ENCODE measurements at places on chromosomes 13 and 19.

- DNase-seq: no peak
These were observed 845 bp downstream of the SPRY2 start for GRCh38 chr13:80339912-80340650.

GRCh38 chr19:18196511-18196845 lies 3.5 kb downstream of the MPV17L2 start:
- DNase-seq: no peak

DNA sequence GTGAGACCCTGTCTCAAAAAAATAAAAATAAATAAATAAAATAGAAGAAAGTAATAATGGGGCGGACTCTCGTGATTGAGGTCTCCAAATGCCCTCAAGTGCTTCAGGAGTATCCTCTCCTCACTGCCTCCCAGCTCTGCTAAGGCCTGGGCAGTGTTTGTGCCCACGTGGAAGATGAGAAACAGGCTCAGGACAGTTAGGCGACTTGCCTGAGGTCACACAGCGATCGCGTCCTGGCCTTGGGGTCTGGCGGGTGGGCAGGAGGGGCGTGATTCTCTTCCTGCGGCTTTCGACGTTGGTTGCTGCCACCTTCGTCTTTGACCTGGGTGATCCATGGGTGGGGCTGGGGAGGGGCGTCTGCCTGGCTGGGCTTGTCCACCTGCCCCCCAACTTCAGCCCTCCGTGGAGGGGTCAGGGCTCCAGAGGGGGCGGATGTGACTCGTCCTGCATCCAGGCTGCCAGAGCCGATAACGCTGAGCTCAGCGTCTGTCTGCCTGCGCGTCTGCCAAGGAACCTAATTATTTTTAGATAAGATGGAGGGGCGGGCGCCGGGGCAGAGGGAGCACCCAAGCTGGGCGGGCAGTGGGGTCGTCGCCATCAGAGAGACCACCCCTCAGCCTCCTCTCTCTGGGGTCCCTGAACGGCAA lies 56.9 kb downstream of the NFIC start:
- DNase-seq: no peak

DNA sequence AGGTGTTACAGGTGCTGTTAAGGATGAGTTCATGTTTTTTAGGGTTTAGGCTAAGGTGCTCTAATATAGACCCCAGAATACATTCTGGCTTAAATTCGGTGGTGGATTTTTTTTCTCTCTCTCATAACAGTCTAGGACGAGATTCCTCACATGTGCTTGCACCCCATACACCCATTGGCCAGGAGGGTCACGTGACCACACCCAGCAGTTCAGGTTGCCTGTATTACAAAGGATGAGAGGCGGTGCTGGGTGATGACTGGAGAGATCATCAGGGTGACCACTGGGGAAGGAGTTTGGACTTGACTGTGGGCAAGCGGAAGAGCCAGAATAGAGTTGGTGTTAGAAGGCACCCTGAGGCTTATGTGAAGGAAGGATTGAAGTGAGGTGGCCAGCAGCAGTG lies 27.7 kb downstream of the PPP2R1A start:
- no peak for DNase-seq

GRCh38 chr13:67554286-67554685 lies 324.1 kb upstream of the PCDH9 start:
- DNase-seq: no peak

DNA sequence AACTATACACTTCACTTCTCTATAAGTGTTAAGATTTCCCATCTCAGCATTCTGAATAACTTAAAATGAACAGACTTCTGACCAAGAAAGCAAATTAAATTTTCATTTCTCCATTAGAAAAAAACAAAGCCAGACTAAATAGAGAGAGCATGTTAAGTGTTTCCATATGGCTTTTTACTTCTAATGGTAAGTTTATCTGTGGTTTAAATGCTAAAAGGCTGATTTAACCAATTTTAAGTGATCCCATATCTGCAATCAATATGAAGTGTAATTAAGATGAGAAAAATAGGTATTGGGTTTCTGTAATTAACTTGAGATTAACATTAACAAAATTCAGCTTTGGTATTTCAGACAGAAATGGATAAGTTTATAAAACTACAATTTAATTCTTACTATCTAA lies 107.8 kb downstream of the ELF1 start:
- no peak for DNase-seq

GRCh38 chr13:93304868-93305613 lies 78.4 kb downstream of the GPC6 start:
- peak; percentile 23 for DNase-seq

DNA sequence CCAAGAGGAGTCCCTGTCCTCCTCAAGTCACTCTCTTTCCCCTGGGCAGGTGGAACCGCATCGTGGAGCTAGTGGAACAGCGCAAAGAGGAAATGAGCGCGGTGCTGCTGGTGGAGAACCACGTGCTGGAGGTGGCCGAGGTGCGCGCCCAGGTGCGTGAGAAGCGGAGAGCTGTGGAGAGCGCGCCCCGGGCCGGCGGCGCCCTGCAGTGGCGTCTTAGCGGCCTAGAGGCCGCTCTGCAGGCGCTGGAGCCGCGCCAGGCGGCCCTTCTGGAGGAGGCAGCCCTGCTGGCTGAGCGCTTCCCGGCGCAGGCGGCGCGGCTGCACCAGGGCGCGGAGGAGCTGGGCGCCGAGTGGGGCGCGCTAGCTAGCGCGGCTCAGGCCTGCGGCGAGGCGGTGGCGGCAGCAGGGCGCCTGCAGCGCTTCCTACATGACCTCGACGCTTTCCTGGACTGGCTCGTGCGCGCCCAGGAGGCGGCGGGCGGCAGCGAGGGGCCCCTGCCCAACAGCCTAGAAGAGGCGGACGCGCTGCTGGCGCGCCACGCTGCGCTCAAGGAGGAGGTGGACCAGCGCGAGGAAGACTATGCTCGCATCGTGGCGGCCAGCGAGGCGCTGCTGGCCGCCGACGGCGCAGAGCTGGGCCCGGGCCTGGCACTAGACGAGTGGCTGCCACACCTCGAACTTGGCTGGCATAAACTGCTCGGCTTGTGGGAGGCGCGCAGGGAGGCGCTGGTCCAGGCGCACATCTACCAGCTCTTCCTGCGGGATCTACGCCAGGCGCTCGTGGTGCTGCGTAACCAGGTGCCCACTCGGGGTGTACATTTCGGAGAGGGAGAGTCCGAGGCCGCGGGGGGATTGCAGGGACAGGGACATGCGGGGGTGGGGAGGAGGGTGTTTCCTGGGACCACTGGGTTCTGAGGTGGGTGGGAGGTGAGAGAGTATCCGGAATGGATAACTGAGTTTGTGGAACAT lies 52.8 kb downstream of the SPTBN4 start:
- peak; percentile 12 for DNase-seq

GRCh38 chr13:53311561-53311960 lies 282.9 kb downstream of the OLFM4 start:
- DNase-seq: no peak

DNA sequence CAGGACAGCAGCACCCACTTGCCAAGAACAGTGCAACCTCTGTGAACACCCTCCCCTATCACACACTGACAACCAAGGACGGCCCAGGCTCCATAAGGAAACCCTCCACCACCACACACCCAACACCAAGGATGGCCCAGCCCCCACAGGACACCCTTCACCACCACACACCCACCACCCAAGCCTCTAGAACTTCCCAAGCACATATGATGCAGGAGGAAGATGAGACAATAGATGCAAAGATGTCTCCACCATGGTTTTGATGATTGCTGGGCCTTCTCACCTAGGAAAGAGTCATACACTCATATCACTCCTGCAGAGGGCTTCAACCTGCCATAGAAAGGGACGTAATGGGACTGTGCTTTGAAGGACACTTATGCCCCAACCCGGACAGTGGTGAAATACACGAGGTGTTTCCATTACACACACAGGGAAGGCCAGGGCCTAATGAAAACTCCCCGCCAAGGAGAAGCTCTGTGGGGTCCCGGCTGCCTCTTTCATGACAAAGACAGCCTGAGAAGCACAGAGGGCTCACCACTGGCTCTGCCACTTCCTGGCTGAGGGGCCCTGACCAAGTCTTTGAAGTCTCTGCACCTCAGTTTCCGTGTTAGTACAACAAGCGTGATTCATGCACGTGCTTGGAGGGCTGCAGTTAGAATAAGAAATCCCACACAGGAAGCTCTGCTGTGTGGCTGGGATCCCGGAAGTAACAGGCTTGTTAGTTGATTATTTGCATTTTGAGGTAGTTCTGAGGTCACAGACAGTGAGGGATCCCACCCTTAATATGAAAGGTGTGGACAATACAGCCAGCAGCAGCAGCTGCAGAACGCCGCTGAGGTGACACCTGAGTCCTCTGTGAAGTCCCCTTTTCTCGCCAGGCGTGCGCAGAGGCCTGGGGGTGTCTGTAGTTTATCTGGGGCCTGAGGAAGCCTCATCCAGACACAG lies 61.9 kb upstream of the ATP12A start:
- no peak for DNase-seq

GRCh38 chr13:33087790-33088189 lies 71.6 kb downstream of the KL start:
- no peak for DNase-seq

- no peak for DNase-seq
These were observed 5.2 kb upstream of the MLNR start for GRCh38 chr13:49214917-49215376.

GRCh38 chr13:89401264-89401675 lies 1730.1 kb downstream of the SLITRK5 start:
- DNase-seq: no peak

GRCh38 chr13:95643936-95644598 lies 439 bp downstream of the DZIP1 start:
- no peak for DNase-seq

- no peak for DNase-seq
These were observed 11.1 kb upstream of the NUP62 start for GRCh38 chr19:49940482-49940791.

DNA sequence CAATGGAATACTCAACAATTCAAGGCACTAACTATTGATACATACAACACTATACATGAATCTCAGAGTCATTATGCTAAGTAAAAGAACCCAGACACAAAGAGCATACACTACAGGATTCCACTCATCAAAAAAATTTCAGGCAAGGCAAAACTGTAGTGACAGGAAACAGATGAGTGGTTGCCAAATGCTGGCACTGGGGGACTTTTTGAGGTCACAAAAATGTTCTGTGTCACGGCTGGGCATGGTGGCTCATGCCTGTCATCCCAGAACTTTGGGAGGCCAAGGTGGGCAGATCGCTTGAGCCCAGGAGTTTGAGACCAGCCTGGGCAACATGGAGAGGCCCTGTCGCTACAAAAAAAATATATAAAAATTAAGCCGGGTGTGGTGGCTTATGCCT lies 129.4 kb downstream of the KL start:
- no peak for DNase-seq

DNA sequence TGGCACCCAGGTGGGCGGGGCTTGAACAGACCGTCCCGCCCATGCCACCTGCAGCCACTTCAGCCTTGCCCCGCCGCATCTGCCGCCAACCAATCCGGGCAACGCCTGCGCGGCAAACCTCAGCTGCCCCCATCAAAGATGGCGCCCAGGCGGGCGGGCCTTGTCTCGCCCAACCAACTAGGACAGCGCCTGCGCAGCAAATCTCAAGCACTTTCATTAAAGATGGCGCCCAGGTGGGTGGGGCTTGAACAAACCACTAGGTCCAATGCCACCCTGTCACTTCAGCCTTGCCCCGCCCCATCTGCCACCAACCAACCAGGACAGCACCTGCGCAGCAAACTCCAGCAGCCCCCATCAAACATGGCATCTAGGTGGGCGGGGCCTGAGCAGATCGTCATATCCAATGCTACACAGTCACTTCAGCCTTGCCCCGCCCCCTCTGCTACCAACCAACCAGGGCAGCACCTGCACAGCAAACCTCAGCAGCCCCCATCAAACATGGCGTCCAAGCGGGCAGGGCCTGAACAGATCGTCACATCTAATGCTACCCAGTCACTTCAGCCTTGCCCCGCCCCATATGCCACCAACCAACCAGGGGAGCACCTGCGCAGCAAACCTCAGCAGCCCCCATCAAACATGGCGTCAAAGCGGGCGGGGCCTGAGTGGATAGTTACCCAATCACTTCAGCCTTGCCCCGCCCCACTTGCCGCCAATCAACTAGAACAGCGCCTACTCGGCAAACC lies 1.4 kb downstream of the PEG3 start:
- no peak for DNase-seq

- DNase-seq: peak; percentile 36
These were observed 1405.0 kb downstream of the OLFM4 start for GRCh38 chr13:54433493-54434206.

DNA sequence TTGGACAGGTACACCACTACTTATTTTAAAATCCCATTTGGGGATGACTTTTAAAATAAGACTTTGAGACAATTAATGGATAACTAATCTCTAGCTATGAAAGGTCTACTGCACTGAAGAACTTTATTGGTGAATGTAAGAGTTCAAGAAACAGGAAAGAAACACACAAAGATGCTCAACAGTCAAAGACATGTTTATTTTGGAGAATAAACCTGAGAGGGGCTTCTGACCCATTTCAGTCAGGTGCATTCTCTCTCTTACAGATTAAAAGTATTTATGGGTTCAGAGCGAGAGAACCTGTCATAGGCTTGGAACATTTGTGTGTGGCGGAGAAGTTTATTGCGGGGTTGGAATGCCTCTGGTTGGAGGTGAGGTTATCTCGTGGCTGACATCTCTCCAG lies 94.3 kb upstream of the USP29 start:
- no peak for DNase-seq

DNA sequence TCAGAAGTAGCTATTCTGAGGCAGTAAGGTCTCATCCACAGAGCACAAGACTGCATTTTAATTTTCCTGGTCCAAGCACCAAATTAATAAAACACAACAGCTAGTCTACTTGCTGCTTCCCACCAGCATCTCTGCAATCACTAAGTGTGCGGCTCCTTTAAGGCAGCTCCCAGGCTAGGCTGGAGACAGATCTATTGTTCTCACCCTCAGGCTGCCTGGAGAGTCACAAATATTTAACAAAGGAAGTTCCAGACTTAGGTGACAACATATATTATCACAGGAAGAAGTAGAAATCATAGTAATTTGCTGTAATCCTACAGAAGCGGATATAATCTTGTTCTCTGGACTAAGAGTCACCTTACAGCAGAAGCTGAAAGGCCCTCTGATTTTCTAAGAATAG lies 2.2 kb upstream of the EID2 start:
- DNase-seq: no peak

GRCh38 chr19:56355517-56355916 lies 37.8 kb downstream of the ZNF582 start:
- no peak for DNase-seq

DNA sequence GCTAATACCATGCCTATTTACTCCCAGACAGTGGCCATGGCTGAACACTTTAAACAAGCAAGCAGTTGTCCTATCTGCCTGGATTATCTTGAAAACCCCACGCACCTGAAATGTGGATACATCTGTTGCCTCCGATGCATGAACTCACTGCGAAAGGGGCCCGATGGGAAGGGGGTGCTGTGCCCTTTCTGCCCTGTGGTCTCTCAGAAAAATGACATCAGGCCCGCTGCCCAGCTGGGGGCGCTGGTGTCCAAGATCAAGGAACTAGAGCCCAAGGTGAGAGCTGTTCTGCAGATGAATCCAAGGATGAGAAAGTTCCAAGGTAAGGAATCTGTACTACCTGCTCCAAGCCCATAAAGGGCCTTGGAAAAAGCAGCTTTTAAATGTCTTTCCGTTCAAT lies 8.6 kb downstream of the RFPL4AL1 start:
- no peak for DNase-seq

- no peak for DNase-seq
These were observed 890.9 kb downstream of the PCDH9 start for GRCh38 chr13:66339214-66339613.
